ENCODE measurements at places on chromosomes 4 and X. TPM values are rescaled to one million over a fixed set of nuclear protein-coding genes. Genes with fewer than 3 reads are reported as not detected.
A peak's percentile ranks its signal among the peaks of the same experiment; 100 is the strongest.

GRCh38 chr4:168274871-168275270 lies 43.7 kb downstream of the DDX60 start:
- DNase-seq: no peak

The METTL14 gene
- total RNA-seq: 45.1 TPM

DNA sequence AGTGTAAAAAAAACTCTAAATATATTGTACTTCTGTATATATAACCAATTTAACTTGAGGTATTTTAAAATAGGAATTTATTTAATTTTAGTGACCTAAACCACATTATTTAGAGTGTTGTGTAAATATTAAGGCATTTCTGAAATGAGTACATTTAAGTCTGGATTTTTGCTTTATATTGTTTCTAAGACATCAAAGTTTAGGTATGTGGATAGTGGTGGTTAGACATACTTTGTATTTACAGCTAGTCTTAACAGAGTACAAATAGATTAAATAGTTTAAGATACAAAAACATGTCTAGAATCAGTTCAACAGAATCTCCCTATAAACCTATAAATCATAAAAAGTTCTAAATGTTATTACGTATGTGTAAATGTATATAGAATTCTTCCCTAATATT lies 588.5 kb downstream of the TRIML1 start:
- DNase-seq: no peak

- no peak for DNase-seq
These were observed 30.1 kb upstream of the HGFAC start for GRCh38 chr4:3411676-3412075.

- no peak for DNase-seq
These were observed 51.9 kb downstream of the TEX13A start for GRCh38 chrX:105168577-105168976.

- DNase-seq: no peak
These were observed 32.8 kb upstream of the FGF2 start for GRCh38 chr4:122793811-122794210.

DNA sequence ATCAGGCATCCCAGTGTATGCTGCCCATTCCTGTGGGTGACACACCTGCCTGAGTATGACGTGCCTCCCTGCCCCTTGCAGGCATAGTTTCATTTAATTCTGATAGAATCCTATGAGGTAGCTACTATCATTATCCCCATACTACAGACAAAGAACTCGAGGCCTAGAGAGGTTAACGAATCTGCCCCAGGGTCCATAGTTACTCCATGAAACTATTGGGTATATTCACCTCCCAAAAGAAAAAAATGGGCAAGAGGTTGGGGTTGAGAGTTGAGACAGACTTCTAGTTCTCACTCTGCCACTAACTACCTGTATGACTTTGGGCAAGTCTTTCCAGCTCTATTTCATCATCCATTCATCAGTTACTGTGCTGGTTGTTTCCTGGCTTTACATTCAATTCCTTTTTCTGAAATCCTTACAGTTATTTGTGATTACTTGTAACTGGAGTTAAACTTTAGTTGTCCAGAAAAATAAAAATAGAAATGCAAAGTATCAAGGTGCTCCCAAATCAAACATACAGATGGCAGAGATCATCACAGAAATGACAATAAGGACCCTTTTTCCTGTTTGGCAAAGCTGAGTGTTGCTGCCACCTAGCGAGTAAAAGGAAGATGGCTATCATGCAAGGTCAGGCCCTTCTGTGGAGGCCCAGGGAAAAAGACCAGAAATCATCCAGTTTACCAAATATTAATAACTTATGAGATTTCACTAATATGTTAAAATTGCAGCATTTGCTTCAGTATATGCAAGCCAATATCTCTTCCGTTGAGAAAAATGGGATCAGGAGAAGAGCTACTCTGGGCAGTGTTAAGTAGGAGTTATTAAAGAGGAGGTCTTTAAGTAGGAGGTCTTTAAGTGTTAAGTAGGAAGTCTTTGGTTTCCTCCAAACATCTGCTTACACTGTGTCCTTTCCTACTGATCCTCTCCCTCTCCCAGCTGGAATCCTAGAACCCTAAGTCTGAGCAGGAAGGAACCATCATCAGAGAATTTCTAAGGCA lies 17.1 kb upstream of the MAP7D3 start:
- DNase-seq: peak; percentile 63

GRCh38 chr4:140426610-140427105 lies 790 bp downstream of the CLGN start:
- DNase-seq: no peak

GRCh38 chr4:123559955-123560871 lies 163.6 kb downstream of the SPRY1 start:
- no peak for DNase-seq

The RNF128 gene
- total RNA-seq: not detected

- DNase-seq: no peak
These were observed 53.6 kb downstream of the KLF3 start for GRCh38 chr4:38717604-38718003.

DNA sequence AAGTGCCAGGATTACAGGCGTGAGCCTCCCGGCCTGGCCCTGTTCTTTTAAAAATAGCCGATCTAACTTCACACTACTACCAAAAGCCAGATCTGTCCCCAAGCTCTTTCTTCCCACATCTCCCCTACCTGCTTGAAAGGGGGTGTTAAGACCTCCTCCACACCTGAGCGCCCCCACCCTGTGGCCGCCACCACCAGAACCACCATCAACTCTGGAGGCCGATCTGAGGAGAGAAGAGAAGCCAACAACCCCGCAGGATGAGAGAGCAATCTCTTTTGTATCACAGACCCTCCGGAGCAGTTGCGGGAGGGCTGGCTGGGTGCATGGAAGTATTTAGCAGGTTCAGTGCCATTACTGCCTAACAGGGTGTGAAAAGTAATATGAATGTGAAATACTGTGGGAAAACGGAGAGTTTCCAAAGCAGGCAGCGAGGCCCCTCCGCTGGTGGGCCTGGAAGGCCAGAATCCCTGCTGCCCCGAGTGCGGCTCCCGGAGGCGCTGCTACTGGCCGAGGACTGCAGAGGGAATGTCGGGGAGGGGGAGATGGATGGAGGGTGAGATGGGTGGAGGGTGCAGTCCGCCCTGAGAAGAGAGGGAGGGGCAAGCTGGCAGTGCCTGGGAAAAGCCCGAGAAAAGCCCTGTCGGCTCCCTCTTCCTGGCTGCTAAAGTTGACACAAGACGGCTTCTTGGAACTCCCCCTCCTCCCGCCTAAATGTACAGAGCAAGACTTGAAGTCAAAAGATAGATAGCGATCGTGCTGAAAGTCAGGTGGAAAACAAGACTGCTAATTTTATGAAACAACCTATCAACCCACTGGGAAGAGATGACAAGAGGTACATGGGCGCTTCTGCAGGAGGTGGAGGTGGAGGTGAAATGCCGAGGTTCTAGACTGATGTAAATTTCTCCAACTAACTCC lies 22.3 kb downstream of the HAND2 start:
- no peak for DNase-seq

DNA sequence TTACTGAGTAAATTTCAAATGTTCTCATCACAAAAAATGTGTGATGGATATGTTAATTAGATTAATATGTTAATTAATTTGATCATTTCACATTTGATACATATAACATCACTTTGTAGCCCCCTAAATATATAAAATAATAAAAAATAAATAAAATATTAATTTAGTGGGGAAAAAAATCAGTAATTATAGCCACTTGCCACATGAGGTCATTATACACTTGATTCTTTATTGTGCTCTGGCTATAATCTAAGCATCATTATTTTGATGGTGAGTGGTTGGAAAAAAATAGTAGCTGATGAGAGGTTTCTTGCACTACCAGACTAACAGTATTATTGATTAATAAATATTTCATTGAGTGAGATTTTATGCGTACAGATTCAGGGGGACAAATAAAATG lies 57.4 kb downstream of the DCK start:
- DNase-seq: no peak

DNA sequence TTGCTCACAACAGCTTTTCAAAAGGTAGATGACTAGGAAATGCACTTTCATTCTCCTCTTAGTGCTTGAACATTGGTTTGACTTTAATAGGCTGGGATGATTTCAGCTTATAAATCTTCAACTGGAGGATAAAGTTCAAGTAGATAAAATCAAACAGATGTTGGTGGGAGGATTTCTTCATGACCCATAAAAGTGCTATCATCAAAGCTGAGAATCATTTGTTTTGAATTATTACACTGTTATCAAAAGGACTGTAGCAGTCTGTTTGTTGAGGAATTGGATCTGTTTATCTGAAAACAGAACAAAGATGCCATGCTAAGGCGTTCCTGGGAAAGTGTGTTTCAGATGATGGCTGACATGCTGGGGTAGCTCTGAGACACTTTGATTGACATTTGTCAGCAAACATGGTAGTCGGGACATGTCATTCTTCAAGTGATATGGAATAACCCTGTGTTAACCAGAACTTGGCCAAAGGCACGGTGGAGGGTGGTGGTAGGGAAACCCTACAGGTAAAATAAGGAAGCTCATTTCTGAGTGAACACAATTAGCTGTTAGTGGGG lies 304.0 kb upstream of the PITX2 start:
- DNase-seq: no peak

DNA sequence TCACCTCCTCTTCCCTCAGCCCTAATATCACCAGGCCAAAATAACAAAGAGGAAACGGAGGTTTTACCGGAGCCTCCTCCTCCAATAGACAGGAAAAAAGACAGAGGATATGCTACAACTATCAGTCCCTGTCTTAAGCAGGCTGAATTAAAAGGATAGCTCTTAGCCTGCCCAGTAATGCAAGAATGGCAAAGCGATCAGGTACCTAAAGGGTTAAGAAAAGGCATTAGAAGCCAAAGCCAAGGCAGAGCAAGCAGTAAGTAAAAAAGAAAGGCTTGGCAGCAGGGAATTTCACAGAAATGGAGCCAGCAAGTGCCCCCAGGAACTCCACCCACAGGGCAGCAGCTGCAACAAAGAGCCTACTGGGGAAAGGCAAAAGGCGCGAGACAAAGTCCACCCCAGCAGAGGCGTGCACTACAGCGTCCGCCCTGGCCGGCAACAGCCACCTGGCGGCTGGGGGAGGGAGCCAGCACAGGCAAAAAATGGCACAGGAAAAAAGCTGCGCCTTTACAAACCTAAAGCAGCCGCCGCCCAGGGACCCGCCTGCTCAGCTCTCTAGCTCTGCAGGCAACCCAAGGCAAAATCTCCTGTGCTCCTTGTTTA lies 220.6 kb upstream of the ZC4H2 start:
- peak; percentile 0 for DNase-seq

DNA sequence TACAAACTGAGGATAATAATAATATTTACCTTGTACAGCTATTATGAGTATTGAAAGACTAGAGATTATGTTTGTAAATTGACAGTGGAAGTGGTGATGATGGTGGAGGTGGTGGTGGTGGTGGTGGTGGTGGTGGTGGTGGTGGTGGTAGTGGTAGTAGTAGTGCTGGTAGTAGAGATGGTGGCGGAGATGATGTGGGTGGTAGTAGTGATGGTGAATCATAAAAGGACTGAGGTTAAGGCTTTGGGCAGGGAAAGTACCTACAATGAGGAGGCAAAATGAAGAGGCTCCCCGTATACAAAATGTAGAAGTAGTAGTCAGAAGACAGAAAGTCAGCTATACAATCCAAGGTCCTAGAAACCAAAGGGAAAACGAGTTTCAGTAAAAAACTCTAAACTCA lies 214.1 kb downstream of the BCOR start:
- DNase-seq: no peak

All from CD4-positive, alpha-beta T cell (primary cell).